ENCODE measurements at places on chromosomes 2 and 18. TPM values are rescaled to one million over a fixed set of nuclear protein-coding genes. Genes with fewer than 3 reads are reported as not detected.

The SCN7A gene
- polyA plus RNA-seq: 1.2 TPM

The UGT1A5 gene
- polyA plus RNA-seq: not detected

The FBLN7 gene
- polyA plus RNA-seq: 0.23 TPM

The TMEM131 gene
- 7.8 TPM for polyA plus RNA-seq

- peak overlapping the region; percentile 48 for H3K4me3 ChIP-seq
- no peaks in the 10 kb centered on the region for H3K36me3 ChIP-seq
- H3K27me3 ChIP-seq: no peaks in the 10 kb centered on the region
- H3K27ac ChIP-seq: no peak overlapping the region
These were observed 172.5 kb downstream of the AGAP1 start for GRCh38 chr2:235666213-235666781.

The CD302 gene
- 2.7 TPM for polyA plus RNA-seq

DNA sequence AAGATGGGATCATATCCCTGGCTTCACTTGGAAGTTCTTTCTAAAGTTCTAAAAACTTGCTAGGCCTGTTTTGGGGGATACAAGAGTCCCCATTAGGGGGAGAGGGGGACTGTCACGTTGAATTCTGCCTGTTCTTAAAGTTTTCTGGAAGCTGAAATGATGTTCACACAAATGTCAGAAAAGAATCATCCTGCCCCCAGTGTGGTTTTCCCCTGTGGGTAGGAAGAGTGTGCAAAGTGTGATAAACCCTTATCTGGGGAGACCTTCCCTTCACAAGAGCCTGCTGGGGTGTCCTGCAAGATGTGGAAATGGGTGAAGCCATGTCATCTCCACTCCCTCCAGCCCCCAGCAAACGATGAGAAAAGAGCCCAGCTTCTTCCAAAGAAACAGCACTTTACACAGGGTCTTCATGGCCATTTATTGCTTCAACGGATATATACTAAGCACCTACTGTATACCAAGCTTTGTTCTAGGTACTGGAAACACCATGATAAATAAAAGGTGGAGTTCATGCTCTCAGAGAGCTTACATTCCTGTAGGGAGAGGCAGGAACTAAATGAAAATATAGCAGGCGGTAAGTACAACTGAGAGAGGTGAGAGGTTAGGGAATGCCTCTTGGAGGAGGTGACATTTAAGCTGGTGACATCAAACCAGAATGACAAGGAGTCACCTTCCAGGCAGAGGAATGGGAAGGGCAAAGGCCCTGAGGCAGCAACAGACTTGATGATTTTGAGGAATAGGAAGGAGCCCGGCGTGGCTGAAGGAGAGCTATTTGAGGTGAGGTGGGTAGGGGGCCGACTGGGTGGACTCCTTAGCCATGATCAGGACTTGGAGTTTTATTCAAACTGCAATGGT is 1.6 kb downstream of the MFSD2B start:
- H3K4me1 ChIP-seq: peaks cover 8% of the 10 kb centered on the region
- no peaks in the 10 kb centered on the region for H3K36me3 ChIP-seq
- no peak overlapping the region for H3K27ac ChIP-seq
- peaks cover 21% of the 10 kb centered on the region for H3K27me3 ChIP-seq

DNA sequence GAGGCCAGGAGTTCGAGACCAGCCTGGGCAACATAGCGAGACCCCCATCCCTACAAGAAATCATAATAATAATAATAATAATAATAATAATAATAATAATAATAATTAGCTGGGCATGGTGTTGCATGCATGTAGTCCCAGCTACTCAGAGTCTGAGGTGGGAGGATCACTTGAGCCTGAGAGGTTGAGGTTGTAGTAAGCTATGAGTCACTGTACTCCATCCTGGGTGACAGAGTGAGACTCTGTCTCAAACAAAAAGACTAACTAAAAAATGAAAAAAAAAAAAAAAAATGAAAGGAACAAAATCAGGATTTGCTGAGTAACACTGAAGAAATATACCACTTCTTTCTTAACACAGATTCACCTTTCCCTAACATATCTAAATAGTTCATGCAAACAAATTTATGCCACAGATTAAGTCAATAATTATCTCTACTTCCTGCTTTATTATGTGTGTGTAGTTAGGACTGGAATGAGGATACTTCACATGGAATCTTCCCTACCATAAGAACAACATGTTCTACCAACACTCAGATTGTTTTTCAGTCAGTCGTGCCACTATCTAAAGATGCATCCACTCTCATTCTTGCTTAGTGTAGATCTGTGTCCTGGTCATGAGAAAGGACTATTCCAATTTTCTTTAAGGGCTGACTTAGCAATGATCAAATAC is 928.7 kb downstream of the SLC4A3 start:
- no peaks in the 10 kb centered on the region for H3K36me3 ChIP-seq
- H3K4me1 ChIP-seq: no peaks in the 10 kb centered on the region
- no peak overlapping the region for H3K27ac ChIP-seq
- no peak overlapping the region for H3K4me3 ChIP-seq
- no peak for DNase-seq

- H3K27ac ChIP-seq: no peak overlapping the region
- DNase-seq: peak; percentile 59
- peak overlapping the region; percentile 28 for H3K4me3 ChIP-seq
- no peaks in the 10 kb centered on the region for H3K36me3 ChIP-seq
- H3K27me3 ChIP-seq: peaks cover 23% of the 10 kb centered on the region
These were observed 4.3 kb upstream of the ASIC4 start for GRCh38 chr2:219509780-219510511.

DNA sequence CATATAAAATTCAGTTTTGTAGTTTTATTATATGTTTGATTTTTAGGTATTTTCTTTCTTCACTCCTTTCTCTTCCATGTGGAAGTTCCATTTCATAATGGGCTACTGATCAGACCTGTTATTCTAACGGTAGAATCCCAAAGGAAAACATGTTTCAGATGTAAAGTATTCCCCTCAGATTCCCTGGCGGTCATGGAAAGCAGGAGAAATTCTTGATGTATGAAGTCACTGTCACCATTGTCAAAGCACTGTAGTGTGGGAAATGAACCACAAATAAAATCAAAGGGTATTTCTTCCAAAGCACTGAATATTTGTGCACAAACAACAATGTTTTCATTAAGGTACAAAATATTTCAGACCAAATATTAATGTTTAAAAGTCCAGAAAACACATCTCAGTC is 237.3 kb upstream of the KLHL14 start:
- H3K27ac ChIP-seq: no peak overlapping the region
- H3K36me3 ChIP-seq: no peaks in the 10 kb centered on the region
- H3K27me3 ChIP-seq: no peaks in the 10 kb centered on the region
- H3K4me1 ChIP-seq: no peaks in the 10 kb centered on the region

DNA sequence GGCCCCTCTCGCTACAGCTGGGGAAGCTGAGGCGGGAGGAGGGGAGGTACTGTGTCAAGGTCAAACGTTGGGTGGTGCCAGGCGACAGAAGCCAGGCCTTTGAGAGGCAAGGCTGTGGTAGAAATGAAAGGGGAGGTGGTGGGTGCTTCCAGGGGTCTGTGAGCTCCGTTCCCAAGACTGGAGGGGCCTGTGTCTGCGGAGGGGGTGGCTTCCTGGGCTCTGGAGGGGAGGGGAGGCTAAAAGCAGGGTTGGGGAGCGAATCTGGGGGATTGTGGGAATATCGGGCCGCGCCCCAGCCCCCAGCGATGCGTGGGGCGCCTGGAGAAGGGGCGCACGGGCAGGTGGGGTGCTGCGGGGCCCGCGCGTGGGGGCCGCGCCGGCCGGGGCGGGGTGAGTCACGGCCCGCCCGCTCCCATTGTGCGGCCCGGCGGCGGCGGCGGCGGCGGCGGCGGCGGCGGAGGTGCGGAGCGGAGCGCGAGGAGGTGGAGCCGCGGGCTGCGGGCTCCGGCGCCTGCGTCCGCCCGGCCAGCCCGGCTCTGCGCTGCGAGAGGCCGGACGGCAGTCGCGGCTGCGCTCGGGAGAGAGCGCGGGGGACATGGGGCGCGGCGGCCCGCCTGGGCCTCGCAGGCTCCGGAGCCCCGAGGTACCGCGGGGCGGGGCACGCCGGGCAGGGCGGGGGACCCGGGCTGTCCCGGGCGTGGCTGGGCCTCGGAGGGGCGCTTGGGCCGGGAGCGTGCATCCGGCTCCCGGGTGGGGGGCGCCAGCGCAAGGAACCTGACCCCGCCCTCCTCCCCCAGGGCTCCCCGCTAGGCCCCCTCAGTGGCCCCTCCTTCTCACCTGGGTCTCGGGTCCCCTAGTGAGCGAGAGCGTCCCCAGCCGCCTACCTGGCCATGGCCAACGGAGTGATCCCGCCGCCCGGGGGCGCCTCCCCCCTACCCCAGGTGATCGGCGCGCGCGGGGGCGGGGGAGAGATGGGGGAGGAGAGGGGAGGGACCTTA is at the start of gene SLC4A3:
Gene SLC4A3, plus strand, starts transcription at position 528 of the 998 bp plus-strand sequence. Its CDS starts 363 bp downstream, at position 891.
- no peak within 1 kb of the TSS for H3K27ac ChIP-seq
- peak; percentile 48 for DNase-seq
- no peaks in the 10 kb centered on the region for H3K27me3 ChIP-seq
- H3K4me1 ChIP-seq: no peaks in the 10 kb centered on the region

The EDAR gene
- polyA plus RNA-seq: 0.01 TPM

GRCh38 chr2:59690849-59691248 is 862.6 kb downstream of the BCL11A start:
- H3K4me3 ChIP-seq: no peak overlapping the region
- no peaks in the 10 kb centered on the region for H3K36me3 ChIP-seq
- DNase-seq: no peak
- no peaks in the 10 kb centered on the region for H3K27me3 ChIP-seq
- H3K4me1 ChIP-seq: no peaks in the 10 kb centered on the region
- peak overlapping the region; percentile 52 for H3K27ac ChIP-seq

- H3K27ac ChIP-seq: no peak overlapping the region
- peak overlapping the region; percentile 45 for H3K4me3 ChIP-seq
- no peak for DNase-seq
- H3K36me3 ChIP-seq: no peaks in the 10 kb centered on the region
- H3K4me1 ChIP-seq: no peaks in the 10 kb centered on the region
These were observed 104.3 kb downstream of the CSRNP3 start for GRCh38 chr2:165573534-165574461.

GRCh38 chr2:155574941-155575340 is 757.6 kb downstream of the NR4A2 start:
- no peak overlapping the region for H3K27ac ChIP-seq
- no peaks in the 10 kb centered on the region for H3K4me1 ChIP-seq
- no peak for DNase-seq
- H3K4me3 ChIP-seq: no peak overlapping the region
- H3K36me3 ChIP-seq: no peaks in the 10 kb centered on the region

DNA sequence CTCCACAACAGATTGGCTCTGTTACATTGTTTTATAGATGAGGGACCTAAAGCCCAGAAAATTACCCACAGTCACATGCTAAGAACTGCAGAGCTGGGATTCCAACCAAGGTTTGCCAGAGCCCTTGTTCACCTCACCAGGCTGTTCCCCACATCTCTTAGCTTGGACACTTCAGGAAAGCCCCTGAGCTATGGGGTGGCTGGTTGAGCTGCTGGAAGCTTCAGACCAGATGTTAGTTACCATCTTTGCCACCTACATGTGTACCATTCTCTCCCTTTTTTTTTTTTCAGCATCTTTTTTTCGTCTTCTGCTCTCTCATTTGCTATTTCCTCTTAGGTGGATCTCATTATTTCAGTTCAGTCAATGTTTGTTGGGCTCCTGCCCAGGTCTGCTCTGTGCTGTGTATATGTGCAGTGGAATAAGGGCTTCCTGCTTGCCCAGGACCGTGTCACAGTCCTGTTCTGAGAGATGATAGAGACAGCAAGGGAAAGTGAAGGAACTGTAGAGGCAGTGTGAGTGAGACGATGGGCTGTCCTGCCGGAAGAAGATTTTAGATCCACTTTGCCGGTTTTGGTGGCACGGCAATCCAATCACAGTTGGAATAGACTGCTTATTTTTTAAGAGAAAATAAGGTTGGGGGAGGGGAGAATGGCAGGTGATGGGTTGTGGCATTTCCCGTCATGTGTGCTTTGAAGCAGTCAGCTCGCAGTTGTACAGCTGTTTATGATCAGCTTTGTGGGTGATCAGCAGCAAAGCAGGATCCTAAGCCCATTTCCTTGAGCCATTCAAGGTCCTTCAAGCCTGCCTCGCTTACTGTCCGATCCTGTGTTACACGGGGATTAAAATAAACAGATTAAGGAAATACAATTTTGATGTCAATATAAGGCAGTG is 152.6 kb downstream of the RTN4 start:
- peaks cover 22% of the 10 kb centered on the region for H3K4me1 ChIP-seq
- no peaks in the 10 kb centered on the region for H3K36me3 ChIP-seq
- DNase-seq: no peak
- no peak overlapping the region for H3K27ac ChIP-seq

- no peak overlapping the region for H3K27ac ChIP-seq
- DNase-seq: no peak
- H3K4me1 ChIP-seq: no peaks in the 10 kb centered on the region
- no peak overlapping the region for H3K4me3 ChIP-seq
These were observed 11.3 kb downstream of the HNMT start for GRCh38 chr2:137975280-137976271.

- H3K27ac ChIP-seq: no peak overlapping the region
- H3K4me1 ChIP-seq: no peaks in the 10 kb centered on the region
- H3K36me3 ChIP-seq: no peaks in the 10 kb centered on the region
- no peak overlapping the region for H3K4me3 ChIP-seq
- H3K27me3 ChIP-seq: no peaks in the 10 kb centered on the region
These were observed 239.3 kb upstream of the SP5 start for GRCh38 chr2:170475878-170476277.

The KIF1A gene
- polyA plus RNA-seq: 0.12 TPM

DNA sequence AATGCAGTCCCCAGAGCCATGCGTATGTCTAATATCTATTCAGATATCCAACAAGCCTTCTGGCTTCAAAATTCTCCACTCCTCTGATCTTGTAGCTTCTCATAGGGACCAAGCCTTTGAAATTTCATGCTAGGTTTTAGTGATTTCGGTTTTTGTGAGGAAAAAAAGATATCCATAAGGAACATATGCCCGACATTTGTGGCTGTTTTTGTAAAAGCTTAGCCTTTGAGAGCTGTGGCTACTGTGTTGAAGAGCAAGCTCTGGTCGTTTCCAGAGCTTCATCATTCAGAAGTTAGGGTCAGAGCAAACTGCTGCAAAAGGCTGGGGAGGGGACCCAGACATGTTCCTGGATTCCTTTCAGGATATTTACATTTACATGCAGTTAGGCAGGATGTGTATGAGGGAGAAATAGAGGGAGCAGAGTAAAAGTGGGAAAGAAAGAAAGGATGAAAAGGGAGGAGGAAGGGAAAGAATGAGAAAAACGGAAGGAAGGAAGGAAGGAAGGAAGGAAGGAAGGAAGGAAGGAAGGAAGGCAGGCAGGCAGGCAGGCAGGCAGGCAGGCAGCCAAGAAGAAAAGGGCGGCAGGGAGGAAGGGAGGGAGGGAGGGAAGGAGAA is 70.2 kb downstream of the NCKAP5 start:
- no peak overlapping the region for H3K27ac ChIP-seq
- no peaks in the 10 kb centered on the region for H3K36me3 ChIP-seq
- no peak for DNase-seq

DNA sequence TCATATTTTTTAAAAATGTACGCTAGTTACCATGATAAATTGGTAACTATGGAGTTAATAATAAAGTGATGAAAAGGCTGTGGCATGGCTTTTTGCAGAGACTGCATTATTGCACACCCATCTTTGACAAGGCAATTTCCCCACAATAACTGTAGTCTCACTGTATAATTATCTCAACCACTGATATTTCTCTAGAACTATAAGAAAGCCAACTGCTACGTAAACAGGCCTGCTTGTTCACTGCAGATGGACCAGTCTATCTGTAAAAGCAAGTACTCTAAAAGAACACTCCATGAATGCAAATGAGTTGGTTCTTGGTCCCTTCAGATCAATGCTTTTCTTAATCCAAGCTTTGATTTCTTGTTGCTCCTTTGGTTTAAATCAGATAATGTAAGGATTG is 218.7 kb downstream of the RBM43 start:
- H3K4me3 ChIP-seq: no peak overlapping the region
- H3K27me3 ChIP-seq: no peaks in the 10 kb centered on the region
- H3K27ac ChIP-seq: no peak overlapping the region
- no peaks in the 10 kb centered on the region for H3K36me3 ChIP-seq
